ENCODE measurements at places on chromosomes 2 and 18. TPM values are rescaled to one million over a fixed set of nuclear protein-coding genes. Genes with fewer than 3 reads are reported as not detected.

The OTOS gene
- total RNA-seq, result not detected

The IL37 gene
- total RNA-seq, result not detected

The CCDC68 gene
- 3.9 TPM for total RNA-seq

The NETO1 gene
- not detected for total RNA-seq

The PPP1CB gene
- total RNA-seq, result 153 TPM

The TFPI gene
- 437 TPM for total RNA-seq

The MYO5B gene
- total RNA-seq, result 0.06 TPM

The PLEKHM3 gene
- 16.7 TPM for total RNA-seq

The RUFY4 gene
- total RNA-seq, result not detected

Data from aortic smooth muscle cell (primary cell).